Purkinje cell (primary cell): ENCODE measurements at places on chromosomes 3 and 15. TPM values are rescaled to one million over a fixed set of nuclear protein-coding genes. Genes with fewer than 3 reads are reported as not detected.

GABRB3 gene
- polyA plus RNA-seq, result 65.2 and 69.0 TPM in 2 replicates

TRAIP gene
- 0.78 and 4.3 TPM in 2 replicates for polyA plus RNA-seq

RHCG gene
- 1.0 and 2.1 TPM in 2 replicates for polyA plus RNA-seq

ARL14 gene
- polyA plus RNA-seq, result 0.26 TPM in 1 of 2 replicates, not detected in the other

PPP2R3A gene
- polyA plus RNA-seq, result 3.9 and 7.0 TPM in 2 replicates

CILP gene
- polyA plus RNA-seq, result not detected in 2 replicates

RTF1 gene
- polyA plus RNA-seq, result 29.8 and 32.9 TPM in 2 replicates

IGF2BP2 gene
- 0.31 TPM in 1 of 2 replicates, not detected in the other for polyA plus RNA-seq

PLSCR2 gene
- 9.1 and 10.3 TPM in 2 replicates for polyA plus RNA-seq

WDR93 gene
- 0.39 and 0.56 TPM in 2 replicates for polyA plus RNA-seq

ROPN1B gene
- 2.8 and 3.9 TPM in 2 replicates for polyA plus RNA-seq

C3orf49 gene
- 1.2 TPM in 1 of 2 replicates, not detected in the other for polyA plus RNA-seq

SLTM gene
- polyA plus RNA-seq, result 64.8 and 85.0 TPM in 2 replicates

NDUFB5 gene
- 394 and 473 TPM in 2 replicates for polyA plus RNA-seq

GOLGA8Q gene
- not detected in 2 replicates for polyA plus RNA-seq

CP gene
- 0.85 TPM in 1 of 2 replicates, not detected in the other for polyA plus RNA-seq

ZPLD1 gene
- polyA plus RNA-seq, result not detected in 2 replicates

SH2D7 gene
- polyA plus RNA-seq, result not detected in 2 replicates

ZWILCH gene
- polyA plus RNA-seq, result 29.7 and 52.3 TPM in 2 replicates

MUSTN1 gene
- polyA plus RNA-seq, result 4.2 and 7.6 TPM in 2 replicates

PLS1 gene
- polyA plus RNA-seq, result 12.9 and 27.3 TPM in 2 replicates

CSPG4 gene
- not detected in 2 replicates for polyA plus RNA-seq

P3H2 gene
- 0.29 and 2.3 TPM in 2 replicates for polyA plus RNA-seq

CSPG5 gene
- polyA plus RNA-seq, result 1.7 TPM in 1 of 2 replicates, not detected in the other

PAK6 gene
- polyA plus RNA-seq, result 1.1 TPM in 1 of 2 replicates, not detected in the other

RASL12 gene
- not detected in 2 replicates for polyA plus RNA-seq

GOLGA6B gene
- not detected in 2 replicates for polyA plus RNA-seq

SEC22C gene
- 38.6 and 54.1 TPM in 2 replicates for polyA plus RNA-seq

GOLGA8H gene
- not detected in 2 replicates for polyA plus RNA-seq

BFSP2 gene
- polyA plus RNA-seq, result not detected in 2 replicates

C3orf20 gene
- not detected in 2 replicates for polyA plus RNA-seq

MESP2 gene
- not detected in 2 replicates for polyA plus RNA-seq

CKMT1A gene
- polyA plus RNA-seq, result 53.6 and 81.7 TPM in 2 replicates

RTP1 gene
- 2.0 TPM in 1 of 2 replicates, not detected in the other for polyA plus RNA-seq

CHRFAM7A gene
- not detected in 2 replicates for polyA plus RNA-seq

CCR8 gene
- not detected in 2 replicates for polyA plus RNA-seq

EPHA3 gene
- polyA plus RNA-seq, result 3.9 and 7.2 TPM in 2 replicates

IL16 gene
- polyA plus RNA-seq, result 0.43 and 1.5 TPM in 2 replicates
